ENCODE measurements at places on chromosomes 16 and 17.

DNA sequence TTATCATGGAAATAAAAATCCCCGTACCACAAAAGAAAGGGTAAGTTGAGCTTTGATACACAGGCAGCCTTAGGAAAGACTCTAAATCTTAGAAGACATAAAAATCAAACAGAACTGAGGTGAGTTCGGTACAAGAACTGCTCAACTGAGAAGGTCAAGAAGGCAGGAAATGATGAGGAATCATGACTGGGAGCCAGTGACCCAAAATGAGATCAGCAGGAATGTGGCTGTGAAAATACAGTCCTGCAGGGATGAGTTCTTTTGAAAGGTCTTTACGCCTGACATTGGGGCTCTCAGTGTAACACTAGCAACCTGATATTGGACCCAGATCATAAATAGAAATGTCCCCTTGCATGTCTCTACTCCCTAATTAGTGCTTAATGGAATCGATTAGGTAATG lies 56.3 kb upstream of the CDH11 start:
- no peak for DNase-seq

- DNase-seq, result no peak
These were observed 4.9 kb downstream of the MAP3K14 start for GRCh38 chr17:45311760-45312476.

DNA sequence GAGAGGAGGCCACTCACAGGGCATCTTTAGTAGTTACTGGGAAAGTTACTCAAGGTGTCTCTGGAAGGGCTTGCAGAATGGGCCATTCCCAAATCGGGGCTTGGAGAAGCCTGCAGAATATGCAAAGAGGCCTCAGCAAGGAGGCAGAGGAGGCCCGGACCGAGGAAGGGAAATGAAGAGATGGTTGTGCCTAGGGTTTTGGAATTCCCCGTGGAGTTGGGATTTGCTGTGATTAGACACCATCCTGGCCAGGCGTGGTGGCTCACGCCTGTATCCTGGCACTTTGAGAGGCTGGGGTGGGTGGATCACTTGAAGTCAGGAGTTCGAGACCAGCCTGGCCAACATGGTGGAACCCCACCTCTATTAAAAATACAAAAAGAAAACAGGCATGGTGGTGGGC lies 193.0 kb downstream of the IRF8 start:
- no peak for DNase-seq

DNA sequence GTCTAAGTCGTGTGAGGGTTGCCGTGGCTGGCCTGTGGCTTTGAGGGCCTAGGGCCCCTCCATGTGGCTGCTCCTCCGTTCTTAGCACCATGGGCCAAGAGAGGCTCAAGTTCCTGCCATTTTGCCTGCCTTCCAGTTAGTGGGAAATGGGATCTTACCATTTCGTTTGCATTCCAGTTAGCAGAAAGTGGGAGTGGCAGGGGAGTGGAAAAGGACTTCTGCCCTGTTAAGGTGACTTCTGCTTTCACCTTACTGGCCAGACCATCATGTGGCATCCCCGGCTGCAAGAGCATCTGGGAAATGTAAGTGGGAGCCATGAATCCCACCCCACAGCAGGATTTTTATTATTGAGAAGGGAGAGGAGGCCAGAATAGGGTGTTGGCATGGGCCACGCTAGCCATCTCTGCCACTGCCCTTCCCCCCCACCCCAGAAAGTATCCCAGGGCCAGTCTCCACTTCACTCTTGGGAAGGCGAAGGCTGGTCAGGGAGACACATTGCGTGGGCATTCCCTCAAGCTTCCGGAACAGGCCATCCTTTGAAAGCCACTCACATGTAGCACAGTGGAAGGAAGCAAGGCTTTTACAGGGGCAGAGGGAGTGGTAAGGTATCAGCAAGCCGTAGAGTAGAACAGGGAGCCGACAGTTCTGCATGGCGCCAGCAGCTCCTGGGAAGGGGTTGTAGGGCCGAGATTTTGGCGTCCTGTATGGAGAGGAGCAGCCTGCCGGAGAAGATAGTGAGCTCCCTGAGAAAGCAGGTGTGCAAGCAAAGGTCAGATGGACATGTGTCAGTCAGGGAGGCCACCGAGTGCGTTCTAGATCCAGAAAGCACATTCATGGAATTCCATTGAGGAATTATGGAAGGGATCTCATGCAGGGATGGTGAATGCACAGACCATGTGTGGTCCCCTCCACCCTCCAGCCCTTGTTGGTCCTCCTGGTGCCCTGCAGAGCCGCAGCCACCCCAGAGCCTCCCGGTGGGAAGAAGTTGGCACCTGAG lies 33.4 kb downstream of the CMIP start:
- DNase-seq, result no peak

- no peak for DNase-seq
These were observed 32.2 kb downstream of the TSC2 start for GRCh38 chr16:2079991-2080390.

Data from NCI-H1694 treated with DMSO at 0.1 percent for 48 hours (cell line).